ENCODE measurements at places on chromosomes 11 and 22. TPM values are rescaled to one million over a fixed set of nuclear protein-coding genes. Genes with fewer than 3 reads are reported as not detected.

The MS4A2 gene
- 0.67 TPM for total RNA-seq

The OR4A15 gene
- not detected for total RNA-seq

The UBQLN3 gene
- total RNA-seq = not detected

The OR6A2 gene
- total RNA-seq = not detected

The DNAJB13 gene
- not detected for total RNA-seq

The FOLR3 gene
- not detected for total RNA-seq

The SUSD2 gene
- 3.1 TPM for total RNA-seq

The CYP2D6 gene
- 0.35 TPM for total RNA-seq

The RAG1 gene
- 1.2 TPM for total RNA-seq

The FXYD2 gene
- total RNA-seq = 1.6 TPM

The CHRNA10 gene
- 0.89 TPM for total RNA-seq

The VWCE gene
- 0.59 TPM for total RNA-seq

The FAM181B gene
- total RNA-seq = 0.27 TPM

The PRAME gene
- total RNA-seq = 0.27 TPM

The PAMR1 gene
- total RNA-seq = 4.5 TPM

The MMP1 gene
- 0.11 TPM for total RNA-seq

The SYTL2 gene
- total RNA-seq = 14.2 TPM

The CENPM gene
- 0.24 TPM for total RNA-seq

The HIC2 gene
- total RNA-seq = 1.9 TPM

The TMPRSS13 gene
- not detected for total RNA-seq

The SBF1 gene
- total RNA-seq = 63.5 TPM

The FIBIN gene
- total RNA-seq = 15.4 TPM

The RCOR2 gene
- total RNA-seq = 4.8 TPM

The RASL10A gene
- 1.3 TPM for total RNA-seq

The ISX gene
- total RNA-seq = not detected

The PPFIBP2 gene
- 14.9 TPM for total RNA-seq

The SLC2A11 gene
- total RNA-seq = 19.7 TPM

The HBD gene
- total RNA-seq = 4.4 TPM

The MUC2 gene
- 0.03 TPM for total RNA-seq

The OR8H3 gene
- total RNA-seq = not detected

The MISFA gene
- 6.4 TPM for total RNA-seq

Data from cardiac septum (tissue), 1 donor.